Hematopoietic multipotent progenitor cell (in vitro differentiated cells): ENCODE measurements at places on chromosomes 7 and 10.

- no peak for DNase-seq
These were observed 54.4 kb upstream of the FAM133B start for GRCh38 chr7:92644406-92645113.

DNA sequence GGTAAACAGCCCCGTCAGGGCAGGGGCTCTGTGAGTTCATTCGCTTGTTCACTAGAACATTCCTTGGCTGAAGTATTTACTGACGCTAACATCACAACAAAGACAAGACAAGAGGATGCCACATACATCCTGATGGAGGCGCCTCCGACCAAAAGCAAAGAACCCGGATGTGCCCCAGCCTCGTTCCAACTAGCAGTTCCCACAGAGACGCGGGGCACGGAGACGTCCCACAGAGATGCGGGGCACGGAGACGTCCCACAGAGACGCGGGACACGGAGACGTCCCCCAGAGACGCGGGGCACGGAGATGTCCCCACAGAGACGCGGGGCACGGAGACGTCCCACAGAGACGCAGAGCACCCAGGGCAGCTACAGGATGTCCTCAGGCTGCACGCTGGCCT, 35.4 kb upstream of the CFAP46 start:
- DNase-seq = no peak

GRCh38 chr7:157554393-157555238, 217.8 kb downstream of the DNAJB6 start:
- DNase-seq = no peak

DNA sequence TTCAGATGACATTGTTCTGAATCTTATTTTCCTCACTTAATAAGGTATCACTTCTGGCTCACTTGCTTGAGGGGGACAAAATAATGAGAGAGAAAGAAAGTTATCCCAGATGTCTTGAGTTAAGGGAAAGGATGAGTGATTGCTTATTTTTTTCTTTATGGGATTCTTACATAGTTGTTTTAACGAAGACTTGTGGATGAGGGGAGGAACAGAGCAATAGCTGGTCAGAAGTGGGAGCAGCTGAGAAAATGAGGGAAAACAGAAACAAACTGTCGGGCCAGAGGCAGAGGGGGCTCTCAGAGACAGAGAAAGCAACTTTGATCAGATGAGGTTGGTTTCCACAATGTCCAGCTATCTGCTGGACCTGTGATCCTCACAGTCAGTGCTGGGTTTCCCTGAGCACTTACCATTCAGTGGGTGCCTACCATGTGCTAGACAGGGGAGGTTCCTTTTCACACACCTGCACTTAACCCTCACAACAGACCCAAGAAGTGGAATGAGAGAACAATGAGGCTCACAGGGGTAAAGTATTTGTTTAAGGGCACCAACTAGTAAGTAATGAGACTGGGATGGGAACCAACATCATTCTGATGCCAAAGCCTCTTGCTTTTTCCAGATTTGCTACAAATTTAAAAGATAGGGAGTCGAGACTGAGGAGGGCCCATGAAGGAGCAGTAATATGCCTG, 64.2 kb downstream of the BICC1 start:
- no peak for DNase-seq

DNA sequence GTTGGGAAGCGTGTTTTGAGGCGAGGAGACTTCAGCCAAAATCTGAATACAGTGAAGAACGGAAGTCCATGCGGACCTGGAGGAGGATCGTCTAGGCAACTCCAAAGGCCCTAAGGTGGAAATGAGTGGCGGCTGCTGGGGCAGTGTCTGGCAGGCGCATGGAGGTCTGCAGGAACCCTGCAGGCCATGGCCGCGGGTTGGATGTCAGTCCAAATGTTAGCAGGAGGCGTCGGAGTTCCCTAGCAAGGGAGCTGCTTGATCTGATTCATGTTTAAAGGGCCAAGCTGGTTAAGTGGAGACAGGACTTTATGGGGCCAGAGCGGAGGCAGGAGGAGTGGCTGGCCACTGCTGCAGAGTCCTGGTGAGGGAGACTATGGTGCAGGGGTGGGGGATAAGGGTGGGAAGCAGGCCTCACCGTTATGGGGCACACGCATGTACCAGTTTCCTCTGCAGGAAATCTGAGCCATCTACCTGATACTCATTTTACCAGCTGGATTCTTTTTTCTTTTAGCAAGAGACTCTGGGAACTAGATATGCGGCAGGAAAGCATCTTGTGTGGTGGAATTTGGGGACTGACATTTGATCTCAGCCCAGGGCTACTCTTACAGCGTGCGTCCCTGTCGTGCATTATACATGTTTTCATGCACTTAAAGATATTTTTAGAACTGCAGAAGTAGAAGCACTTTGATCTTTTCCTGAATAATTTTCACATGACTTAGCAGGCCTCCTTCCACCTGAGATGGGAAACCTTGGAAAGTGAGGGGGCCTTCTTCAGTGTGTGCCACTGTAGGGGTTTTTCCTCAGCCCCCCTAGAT, 6.6 kb upstream of the REPIN1 start:
- DNase-seq = no peak

DNA sequence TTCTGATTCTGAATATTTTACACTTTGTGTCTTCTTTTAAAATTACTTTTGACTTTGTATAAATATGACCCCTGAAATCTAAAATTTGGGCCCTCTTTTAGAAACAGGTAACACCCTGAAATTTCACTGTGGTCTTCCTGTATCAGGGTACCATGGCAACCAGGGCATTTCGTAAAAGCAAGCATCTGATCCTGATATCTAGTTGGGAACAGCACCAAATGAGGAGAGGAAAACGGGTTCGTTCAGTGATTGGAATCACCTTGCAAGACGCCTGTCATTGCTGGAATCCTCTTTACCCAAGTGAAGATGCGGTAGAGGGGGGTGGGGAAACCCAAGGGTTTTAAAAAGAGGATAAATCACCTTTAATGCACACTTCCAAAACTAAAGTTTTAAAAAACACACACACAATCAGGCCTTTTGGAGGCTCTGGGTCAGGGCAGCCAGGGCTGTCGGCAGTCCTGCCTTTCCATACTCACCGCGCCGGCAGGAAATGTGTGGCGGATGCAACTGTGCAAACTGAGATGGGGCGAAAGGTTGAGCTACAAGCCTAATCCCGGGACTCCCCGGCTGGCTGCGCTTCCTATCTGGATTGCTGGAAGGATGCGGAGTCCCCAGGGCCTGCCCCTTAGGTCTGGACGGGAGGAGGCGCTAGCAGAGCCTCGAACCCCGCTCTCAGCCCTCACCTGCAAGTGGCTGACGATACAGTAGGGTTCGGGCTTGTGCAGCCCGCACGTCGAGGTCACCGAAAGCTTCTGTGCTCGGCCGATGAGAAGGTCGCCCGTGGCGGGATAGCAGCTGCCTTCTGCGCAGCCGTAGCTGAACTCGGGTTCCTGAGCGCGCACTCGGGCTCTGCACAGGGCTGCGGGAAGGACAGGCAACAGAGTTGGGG, 1.8 kb downstream of the LAMB1 start:
- no peak for DNase-seq

- DNase-seq = no peak
These were observed 575 bp downstream of the PLPP4 start for GRCh38 chr10:120457431-120458172.

- DNase-seq = no peak
These were observed 76.9 kb upstream of the RSBN1L start for GRCh38 chr7:77619314-77619713.

DNA sequence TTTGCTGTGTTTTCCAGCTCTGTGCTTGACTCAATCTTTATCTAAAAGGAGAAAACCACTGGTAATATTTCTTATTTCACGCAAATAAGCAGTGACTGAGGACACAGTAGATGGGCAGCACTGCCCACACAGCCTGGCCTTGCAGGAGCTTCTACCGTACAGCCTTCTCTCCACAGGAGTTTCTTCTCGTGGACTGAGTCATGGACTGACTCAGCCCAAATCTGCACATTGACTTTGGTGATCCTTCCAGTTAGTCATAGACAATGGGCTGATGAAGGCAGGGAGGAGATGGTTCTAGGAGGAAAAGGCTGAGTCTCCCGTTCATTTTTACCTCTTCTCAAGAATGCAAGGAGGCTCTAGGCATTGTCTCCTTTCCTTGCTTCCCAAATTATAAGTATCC, 200.7 kb downstream of the RAPGEF5 start:
- no peak for DNase-seq

DNA sequence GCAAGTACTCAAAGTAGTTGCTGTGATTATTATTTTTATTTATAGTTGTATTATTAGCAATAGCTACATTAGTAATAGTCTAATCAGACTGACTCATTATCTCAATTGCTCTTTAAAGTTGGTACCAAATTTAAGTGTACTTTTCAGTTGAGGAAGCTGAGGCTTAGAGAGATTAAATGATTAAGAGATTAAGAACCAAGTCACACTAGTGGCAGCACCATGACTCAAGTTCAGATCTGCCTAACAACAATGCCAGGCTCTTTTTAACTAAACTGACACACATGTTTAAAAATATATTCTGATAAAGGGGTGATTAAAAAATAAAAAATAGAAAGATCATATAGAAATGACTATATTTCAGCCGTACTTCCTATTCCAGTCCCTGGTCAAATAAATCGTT, 42.0 kb downstream of the FZD1 start:
- no peak for DNase-seq

DNA sequence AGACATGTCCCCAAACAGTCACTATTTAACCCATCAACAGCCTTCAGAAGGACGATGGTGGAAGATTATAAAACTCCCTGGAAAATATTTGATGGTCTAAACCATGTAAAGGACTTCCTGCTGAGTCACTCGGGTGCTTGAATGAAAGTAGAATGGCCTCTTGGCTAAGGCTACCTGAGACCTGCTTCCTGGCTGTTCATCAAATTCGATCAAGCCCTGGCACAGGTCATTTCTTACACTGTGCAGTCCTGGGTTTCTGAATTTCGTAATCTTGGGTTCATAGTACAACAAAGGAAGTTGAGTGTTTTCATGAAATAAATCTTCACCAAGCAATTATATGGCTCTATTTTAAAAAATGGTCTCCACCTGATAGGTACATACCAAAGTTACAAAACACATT, 260.3 kb upstream of the RNF32 start:
- DNase-seq = no peak

DNA sequence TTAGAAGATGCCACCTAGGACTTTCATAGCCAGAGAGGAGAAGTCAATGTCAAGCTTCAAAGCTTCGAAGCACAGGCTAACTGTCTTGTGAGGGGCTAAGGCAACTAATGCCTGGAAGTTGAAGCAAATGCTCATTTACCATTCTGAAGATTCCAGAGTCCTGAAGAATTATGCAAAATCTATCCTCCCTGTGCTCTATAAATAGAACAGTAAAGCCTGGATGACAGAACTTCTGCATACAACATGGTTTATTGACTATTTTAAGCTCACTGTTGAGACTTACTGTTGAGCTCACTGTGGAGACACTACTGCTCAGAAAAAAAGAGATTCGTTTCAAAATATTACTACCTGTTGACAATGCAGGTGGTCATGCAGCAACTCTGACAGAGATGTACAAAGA, 28.6 kb downstream of the TNS3 start:
- DNase-seq = no peak

GRCh38 chr7:84042110-84042539, 152.5 kb downstream of the SEMA3A start:
- no peak for DNase-seq

DNA sequence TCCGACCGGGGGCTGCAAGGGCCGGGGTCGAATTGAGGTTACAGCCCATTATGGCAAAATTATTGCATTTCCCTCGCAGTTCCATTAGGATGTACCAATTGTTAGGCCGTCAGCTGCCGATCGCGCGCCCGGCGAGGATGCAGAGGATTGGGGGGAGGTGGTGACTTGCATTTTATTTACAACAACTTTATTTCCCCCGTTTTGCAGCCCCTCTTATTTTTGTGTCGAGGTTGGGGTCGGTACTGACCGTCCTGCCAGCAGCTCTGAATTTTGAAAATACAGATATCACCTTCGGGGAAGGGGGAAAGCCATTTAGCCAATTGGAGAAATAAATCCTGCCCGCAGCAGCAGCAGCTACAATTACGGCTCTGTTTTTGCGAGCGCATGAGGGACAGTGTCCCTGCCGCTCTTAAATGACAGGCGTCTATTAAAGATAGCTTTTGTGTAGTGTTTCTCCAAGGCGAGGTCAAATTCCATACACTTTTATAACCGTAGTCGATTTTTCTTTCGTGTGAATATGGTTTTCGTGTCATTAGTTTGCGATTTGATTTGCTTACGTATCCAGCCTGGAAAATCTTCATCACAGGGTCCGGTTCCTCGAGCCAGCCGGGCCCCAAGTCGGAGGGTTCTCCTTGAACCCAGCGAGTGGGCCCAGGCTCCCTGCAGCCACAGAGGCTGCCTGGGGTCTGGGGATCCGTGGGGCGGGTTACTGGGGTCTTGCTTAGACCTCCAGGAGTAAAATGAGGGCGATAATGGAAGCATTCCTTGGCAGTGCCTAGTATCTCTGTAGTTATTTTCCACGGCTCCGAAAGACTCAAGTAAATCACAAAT, 684 bp upstream of the HOXA5 start:
- no peak for DNase-seq

DNA sequence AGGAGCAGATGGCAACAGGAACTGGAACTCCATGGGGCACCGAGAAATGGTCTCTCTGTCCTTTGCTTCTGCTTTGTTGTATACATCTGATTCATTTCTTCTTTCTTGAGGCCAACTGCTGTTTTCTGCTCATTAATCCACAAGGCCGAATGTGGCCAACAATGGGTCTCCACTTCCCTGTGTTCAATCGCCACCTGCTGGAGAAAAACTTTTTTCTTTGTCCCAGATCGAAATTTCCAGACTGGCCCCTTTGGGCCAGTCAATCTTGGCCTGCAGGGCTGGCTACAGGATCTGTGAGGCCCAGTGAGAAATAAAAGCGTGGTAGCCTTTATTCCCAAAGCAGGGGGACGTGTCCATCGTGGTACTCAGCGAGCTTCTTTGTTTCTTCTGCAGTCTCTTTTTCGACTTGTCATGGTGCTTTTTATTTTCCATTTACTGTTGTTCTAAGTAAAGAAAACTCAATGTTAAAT, 58.8 kb downstream of the PARP12 start:
- peak; percentile 79 for DNase-seq

- no peak for DNase-seq
These were observed 108.5 kb downstream of the ST7 start for GRCh38 chr7:117061751-117062150.

DNA sequence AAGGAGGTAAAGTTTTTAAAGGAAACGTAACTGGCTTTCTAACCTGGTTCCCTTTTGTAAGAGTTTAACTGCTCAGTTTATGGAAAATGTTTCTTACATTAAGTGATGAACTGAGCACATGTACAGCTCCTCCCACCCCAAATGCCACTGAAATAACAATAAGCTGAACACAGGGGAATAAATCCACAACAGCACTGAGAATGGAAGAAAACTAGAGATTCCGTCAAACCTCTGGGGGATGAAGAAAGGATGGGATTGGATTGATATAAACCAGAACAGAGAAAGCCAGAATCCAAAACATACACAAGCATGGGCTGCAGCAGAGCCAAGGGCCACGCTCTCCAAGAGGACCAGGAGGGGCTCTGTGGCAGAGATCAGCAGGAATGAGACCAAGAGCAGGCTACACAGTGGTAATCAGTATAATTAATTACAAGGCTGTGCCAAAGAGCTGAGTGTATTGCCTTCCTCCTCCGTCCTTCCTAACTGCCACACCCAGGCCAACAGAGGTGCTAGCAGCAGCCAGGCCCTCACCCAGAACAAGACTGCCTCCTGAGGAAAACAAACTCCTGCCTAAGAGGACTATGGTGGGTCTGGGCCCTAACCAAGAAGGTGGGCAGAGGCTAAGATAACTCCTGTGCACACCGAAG, 73.9 kb downstream of the KIAA1549 start:
- no peak for DNase-seq

- DNase-seq = no peak
These were observed 62.4 kb downstream of the NRP1 start for GRCh38 chr10:33271969-33272583.
